ENCODE measurements at places on chromosomes 5 and 9.

- no peak for DNase-seq
Observed at GRCh38 chr5:170247363-170247762, 14.6 kb downstream of the C5orf58 start.

DNA sequence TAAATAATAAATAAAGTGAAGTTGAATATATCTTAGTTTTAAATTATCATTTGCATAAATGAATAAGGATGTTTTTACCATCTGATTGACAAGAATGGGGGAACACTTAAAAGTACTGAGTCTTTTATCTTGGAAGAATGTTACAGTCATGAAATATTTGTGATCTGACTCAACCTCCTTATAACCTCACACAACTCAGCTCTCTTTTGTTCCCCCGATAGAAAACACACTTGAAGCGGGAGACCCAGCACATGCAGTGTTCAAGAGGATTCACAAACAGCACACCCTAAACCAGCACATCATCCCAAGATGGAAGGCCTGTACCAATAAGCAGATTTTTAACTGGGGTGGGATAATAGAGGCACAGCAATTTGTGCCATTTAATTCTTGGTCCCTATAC lies 15.5 kb downstream of the BAAT start:
- DNase-seq, result no peak

- DNase-seq, result no peak
Observed at GRCh38 chr9:19156805-19157204, 29.5 kb upstream of the PLIN2 start.

DNA sequence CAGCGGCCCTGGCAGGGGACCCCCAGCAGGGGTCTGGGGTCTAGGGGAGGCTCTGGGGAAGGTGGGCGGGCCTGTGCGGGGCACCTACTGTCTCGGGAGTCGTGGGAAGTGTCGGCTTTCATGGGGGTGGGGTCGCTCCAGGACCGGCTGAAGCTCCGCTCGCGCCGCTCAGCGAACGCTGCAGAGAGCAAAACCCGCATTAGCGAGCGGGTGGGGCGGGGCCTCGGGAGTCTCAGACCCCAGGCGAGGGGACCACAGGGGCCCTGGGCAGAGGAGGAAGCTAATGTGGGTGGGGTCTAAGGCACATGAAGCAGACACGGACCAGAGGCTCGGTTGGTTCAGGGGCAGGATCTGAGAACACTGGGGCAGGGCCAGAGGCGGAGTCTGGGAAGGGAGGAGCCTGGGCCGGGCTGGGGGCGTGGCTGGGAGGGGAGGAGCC lies 5.5 kb downstream of the NSMF start:
- DNase-seq, result no peak

GRCh38 chr9:90960941-90961340 lies 159.3 kb downstream of the SYK start:
- DNase-seq, result no peak

DNA sequence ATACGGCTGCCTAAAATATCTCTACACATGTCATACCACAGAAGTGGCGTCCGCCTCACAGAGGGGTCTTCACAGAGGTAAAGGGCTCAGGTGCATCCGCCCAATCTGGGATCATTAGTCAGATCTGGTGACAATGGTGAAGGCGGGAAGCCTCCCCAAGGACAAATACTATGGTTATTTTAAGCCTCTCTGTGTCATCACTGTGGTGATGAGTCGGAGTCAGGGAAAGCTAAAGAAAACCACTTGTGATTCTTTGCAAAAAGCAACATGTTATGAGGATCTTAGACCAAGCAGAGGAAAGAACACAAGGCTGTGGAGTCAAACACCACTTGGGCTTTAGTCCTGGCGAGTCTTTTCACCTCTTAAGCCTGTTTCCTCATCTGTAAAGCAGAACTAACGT lies 190.4 kb downstream of the DRD1 start:
- no peak for DNase-seq

DNA sequence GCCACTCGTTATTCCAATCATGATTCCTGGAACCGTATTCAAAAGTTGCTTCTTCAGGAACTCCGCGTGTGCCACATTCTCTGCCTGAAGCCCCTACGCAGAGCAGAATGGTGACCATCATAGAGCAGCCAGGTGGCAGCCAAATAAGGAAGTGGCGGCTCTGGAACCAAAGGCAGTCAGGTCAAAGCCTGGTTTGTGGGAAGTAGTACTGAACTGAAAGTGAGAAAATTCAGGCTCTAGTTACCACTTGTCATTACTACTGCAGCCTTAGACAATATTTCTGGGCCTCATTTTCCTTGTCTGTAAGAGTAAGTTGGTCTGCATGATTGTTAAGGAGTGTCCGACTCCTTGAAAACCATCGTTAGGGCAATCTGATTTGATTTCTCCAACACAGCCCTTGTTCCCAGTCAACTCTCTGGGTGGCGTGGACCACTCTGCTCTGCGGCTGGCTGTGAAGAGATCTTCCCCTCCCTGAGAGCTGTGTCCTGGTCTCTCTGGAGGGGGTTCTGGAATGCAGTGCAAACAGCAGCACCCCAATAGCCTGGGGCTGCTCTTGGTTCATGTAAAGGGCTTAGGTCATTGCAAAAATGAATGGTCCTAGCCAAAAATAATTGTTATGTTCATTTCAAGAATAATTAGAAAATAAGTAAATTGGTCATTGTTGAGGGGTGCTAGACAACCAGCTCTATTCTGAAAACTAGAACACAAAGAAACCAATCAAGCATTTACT lies 102.4 kb downstream of the MED27 start:
- DNase-seq, result no peak

DNA sequence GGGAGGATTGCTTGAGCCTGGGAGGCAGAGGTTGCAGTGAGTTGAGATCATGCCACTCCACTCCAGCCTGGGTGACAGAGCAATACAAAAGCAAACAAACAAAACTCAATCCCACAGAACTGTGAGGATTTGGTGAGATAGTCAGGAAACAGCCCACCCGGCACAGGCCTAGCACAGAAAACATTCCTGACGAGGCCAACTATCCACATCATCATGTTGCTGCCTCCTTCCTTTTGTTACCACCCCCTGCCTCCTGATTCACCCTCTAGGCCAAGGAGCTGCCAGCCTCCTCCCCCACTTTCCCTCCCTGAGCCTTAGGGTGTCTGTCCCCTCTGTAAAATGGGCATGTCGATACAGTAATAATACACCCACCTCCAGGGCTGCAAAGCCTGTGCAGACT lies 39.0 kb downstream of the STK10 start:
- no peak for DNase-seq

- DNase-seq, result no peak
Observed at GRCh38 chr9:38243993-38244392, 148.5 kb upstream of the ALDH1B1 start.

- no peak for DNase-seq
Observed at GRCh38 chr5:151750121-151750520, 8.3 kb downstream of the ATOX1 start.

DNA sequence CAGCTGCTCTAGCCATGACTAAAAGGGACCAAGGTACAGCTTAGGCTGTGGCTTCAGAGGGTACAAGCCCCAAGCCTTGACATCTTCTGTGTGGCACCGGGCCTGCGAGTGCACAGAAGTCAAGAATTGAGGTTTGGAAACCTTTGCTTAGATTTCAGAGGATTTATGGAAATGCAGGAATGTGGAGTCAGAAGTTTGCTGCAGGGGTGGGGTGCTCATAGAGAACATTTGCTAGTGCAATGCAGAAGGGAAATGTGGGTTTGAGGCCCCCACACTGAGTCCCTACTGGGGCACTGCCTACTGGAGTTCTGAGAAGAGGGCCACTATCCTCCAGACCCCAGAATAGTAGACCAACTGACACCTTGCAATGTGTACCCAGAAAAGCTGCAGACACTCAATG lies 624.9 kb upstream of the FTMT start:
- no peak for DNase-seq

- DNase-seq, result no peak
Observed at GRCh38 chr5:153658149-153658548, 167.7 kb downstream of the GRIA1 start.
